ENCODE measurements at places on chromosomes 12 and 14. TPM values are rescaled to one million over a fixed set of nuclear protein-coding genes. Genes with fewer than 3 reads are reported as not detected.

- H3K27me3 ChIP-seq, result no peaks in the 10 kb centered on the region
- H3K27ac ChIP-seq, result no peak overlapping the region
- no peak for DNase-seq
- H3K36me3 ChIP-seq, result no peaks in the 10 kb centered on the region
- H3K4me1 ChIP-seq, result no peaks in the 10 kb centered on the region
Observed at GRCh38 chr14:62952226-62952625, 93.0 kb downstream of the KCNH5 start.

GRCh38 chr12:123150275-123150743, 581 bp downstream of the PITPNM2 start:
- DNase-seq, result peak; percentile 19
- no peaks in the 10 kb centered on the region for H3K36me3 ChIP-seq
- H3K27ac ChIP-seq, result no peak overlapping the region
- H3K4me1 ChIP-seq, result peaks cover 8% of the 10 kb centered on the region
- peaks cover 55% of the 10 kb centered on the region for H3K27me3 ChIP-seq
- H3K4me3 ChIP-seq, result peak overlapping the region; percentile 77

DNA sequence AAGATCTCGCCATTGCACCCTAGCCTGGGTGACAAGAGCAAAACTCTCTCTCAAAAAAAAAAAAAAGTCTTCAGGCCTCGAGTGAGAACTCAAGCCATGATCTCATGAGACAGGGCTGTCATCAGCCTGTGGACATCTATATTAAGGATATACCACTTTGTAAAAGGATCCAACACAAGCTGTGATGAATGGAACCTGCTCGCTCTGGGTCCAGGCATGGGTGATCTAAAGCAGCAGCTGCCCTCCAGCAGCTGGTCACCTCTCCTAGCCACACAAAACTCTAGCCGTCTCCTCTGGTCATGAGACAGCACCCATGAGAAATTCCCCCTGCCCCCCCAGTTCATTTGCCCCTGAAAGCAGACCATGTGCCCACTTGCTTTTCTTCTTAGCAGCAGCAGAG, 19.1 kb upstream of the DGLUCY start:
- no peak overlapping the region for H3K4me3 ChIP-seq
- no peaks in the 10 kb centered on the region for H3K4me1 ChIP-seq
- H3K27me3 ChIP-seq, result no peaks in the 10 kb centered on the region
- no peak overlapping the region for H3K27ac ChIP-seq

DNA sequence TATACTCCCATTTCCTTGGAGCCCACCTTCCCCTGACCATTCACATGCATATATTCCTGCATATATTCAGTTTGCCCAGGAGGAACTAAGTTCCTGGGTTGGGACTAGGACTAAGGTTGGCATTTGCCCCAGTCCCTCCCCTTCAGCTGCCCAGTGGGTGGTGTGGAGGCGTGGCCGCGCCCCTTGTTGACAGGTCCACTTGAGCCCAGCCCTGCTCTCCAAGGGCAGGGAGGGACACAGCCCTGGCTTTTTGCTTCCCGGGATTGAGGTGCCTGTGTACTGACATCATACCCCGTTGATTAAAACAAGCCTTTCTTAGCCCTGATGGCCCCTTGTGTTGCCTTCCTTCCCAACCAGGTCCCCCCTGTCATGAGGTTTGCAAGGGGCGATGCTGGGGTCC, 7.3 kb downstream of the ERBB3 start:
- H3K27me3 ChIP-seq, result no peaks in the 10 kb centered on the region
- peak overlapping the region; percentile 64 for H3K27ac ChIP-seq
- H3K4me1 ChIP-seq, result peaks cover 10% of the 10 kb centered on the region
- no peak for DNase-seq
- H3K4me3 ChIP-seq, result no peak overlapping the region

- no peaks in the 10 kb centered on the region for H3K36me3 ChIP-seq
- DNase-seq, result no peak
- H3K27me3 ChIP-seq, result no peaks in the 10 kb centered on the region
- H3K27ac ChIP-seq, result no peak overlapping the region
- H3K4me3 ChIP-seq, result no peak overlapping the region
Observed at GRCh38 chr12:15179672-15180071, 41.5 kb downstream of the RERG start.

- peaks cover 7% of the 10 kb centered on the region for H3K4me1 ChIP-seq
- no peaks in the 10 kb centered on the region for H3K36me3 ChIP-seq
- DNase-seq, result no peak
- no peaks in the 10 kb centered on the region for H3K27me3 ChIP-seq
- H3K4me3 ChIP-seq, result no peak overlapping the region
Observed at GRCh38 chr14:52400846-52401245, 86.7 kb downstream of the PTGER2 start.

GRCh38 chr12:131930510-131930909, 1.4 kb downstream of the PUS1 start:
- H3K4me3 ChIP-seq, result peak overlapping the region; percentile 80
- no peaks in the 10 kb centered on the region for H3K27me3 ChIP-seq
- no peak for DNase-seq
- no peak overlapping the region for H3K27ac ChIP-seq

- peaks cover 8% of the 10 kb centered on the region for H3K36me3 ChIP-seq
- H3K27ac ChIP-seq, result peak overlapping the region; percentile 10
- H3K4me3 ChIP-seq, result no peak overlapping the region
- DNase-seq, result no peak
- peaks cover 34% of the 10 kb centered on the region for H3K4me1 ChIP-seq
Observed at GRCh38 chr12:26028953-26029735, 70.7 kb downstream of the RASSF8 start.

DNA sequence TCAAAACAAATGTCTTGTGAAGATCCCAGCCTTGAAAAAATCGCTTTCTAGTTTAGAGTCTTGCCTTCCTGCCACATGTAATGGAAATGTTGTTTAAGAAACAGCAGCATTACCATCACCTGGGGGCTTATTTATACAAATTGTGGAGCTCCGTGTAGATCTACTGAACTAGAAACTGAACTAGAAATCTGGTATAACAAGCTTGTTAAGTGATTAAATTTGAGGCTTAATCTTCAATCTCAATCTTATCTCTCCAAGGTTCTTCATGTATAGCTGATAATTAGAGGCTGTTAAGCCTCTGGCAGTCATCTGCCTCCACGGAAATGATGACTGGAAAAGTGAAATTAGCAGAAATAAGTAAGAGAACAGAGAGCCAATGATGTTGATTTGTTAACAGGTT, 92.0 kb upstream of the FGD4 start:
- no peaks in the 10 kb centered on the region for H3K27me3 ChIP-seq
- peaks cover 34% of the 10 kb centered on the region for H3K4me1 ChIP-seq
- no peak overlapping the region for H3K27ac ChIP-seq
- no peak for DNase-seq
- H3K4me3 ChIP-seq, result no peak overlapping the region
- H3K36me3 ChIP-seq, result peaks cover 17% of the 10 kb centered on the region

GRCh38 chr12:47903927-47904712, 674 bp downstream of the VDR start:
- no peak overlapping the region for H3K27ac ChIP-seq
- DNase-seq, result no peak
- peak overlapping the region; percentile 77 for H3K4me3 ChIP-seq
- H3K36me3 ChIP-seq, result peaks cover 1% of the 10 kb centered on the region

DNA sequence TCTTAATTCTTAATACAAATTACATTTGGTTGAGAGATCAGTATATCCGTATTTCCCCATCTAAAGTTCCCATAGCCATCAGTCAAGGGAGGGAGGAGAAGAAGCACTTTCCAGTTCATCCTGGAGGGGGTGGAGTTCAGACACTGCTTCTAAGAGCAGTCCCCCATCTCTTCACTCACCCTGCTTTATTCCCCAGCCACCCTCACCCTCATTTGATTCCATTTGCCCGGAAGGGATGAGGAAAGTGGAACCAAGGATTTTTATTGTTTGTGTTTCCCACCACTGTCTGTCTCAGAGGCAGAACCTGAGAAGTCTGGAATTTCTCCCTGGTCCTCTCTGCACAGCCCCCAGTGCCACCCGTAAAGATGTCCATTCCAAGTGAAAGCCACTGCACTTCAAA, 134.2 kb upstream of the HIF1A start:
- no peaks in the 10 kb centered on the region for H3K27me3 ChIP-seq
- no peak for DNase-seq
- no peaks in the 10 kb centered on the region for H3K36me3 ChIP-seq
- peak overlapping the region; percentile 57 for H3K27ac ChIP-seq
- H3K4me1 ChIP-seq, result peaks cover 24% of the 10 kb centered on the region
- H3K4me3 ChIP-seq, result no peak overlapping the region

- H3K27me3 ChIP-seq, result no peaks in the 10 kb centered on the region
- no peak overlapping the region for H3K27ac ChIP-seq
- no peak overlapping the region for H3K4me3 ChIP-seq
- no peak for DNase-seq
- peaks cover 6% of the 10 kb centered on the region for H3K36me3 ChIP-seq
- peaks cover 11% of the 10 kb centered on the region for H3K4me1 ChIP-seq
Observed at GRCh38 chr12:130826151-130826801, 12.8 kb downstream of the STX2 start.

GRCh38 chr14:50107850-50108249, 8.5 kb downstream of the VCPKMT start:
- no peak overlapping the region for H3K4me3 ChIP-seq
- H3K27me3 ChIP-seq, result no peaks in the 10 kb centered on the region
- H3K4me1 ChIP-seq, result no peaks in the 10 kb centered on the region
- H3K27ac ChIP-seq, result no peak overlapping the region

DNA sequence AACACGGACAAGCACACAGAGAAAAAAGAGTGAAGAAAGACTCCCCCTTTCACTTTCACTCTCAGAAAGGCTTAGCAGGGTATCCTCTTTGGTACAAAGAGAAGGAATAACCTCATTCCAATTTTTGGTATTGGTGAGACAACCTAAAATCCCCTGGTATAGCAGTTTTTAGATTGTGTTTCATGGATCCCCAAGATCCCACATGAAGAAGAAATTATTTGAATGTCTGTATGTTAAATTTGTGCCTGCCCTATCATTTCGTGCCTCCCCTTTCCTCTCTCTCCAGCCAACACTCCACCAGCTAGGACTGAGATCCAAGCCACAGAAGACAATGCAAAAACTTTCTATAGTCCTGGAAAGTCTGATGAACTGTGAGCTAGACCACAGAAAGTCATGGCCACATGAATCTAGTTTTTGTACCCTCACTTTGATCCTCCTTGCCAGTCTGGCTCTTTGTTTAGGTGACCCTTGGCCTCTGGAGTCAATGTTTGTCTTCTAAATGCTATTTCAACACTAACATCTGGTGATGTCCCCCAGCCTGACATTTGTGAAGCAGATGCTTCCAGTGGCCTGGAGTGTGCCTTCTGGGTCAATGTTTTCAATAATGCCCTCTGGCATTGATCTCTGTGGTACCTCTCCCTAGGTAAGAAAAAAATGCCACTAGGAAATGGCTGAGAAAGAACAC, 181.9 kb upstream of the BMP4 start:
- no peaks in the 10 kb centered on the region for H3K27me3 ChIP-seq
- peak overlapping the region; percentile 54 for H3K27ac ChIP-seq
- no peak overlapping the region for H3K4me3 ChIP-seq

GRCh38 chr12:129564768-129565167, 339.1 kb downstream of the TMEM132D start:
- H3K4me3 ChIP-seq, result no peak overlapping the region
- H3K27ac ChIP-seq, result no peak overlapping the region
- H3K27me3 ChIP-seq, result peaks cover 18% of the 10 kb centered on the region
- DNase-seq, result no peak
- H3K4me1 ChIP-seq, result no peaks in the 10 kb centered on the region

DNA sequence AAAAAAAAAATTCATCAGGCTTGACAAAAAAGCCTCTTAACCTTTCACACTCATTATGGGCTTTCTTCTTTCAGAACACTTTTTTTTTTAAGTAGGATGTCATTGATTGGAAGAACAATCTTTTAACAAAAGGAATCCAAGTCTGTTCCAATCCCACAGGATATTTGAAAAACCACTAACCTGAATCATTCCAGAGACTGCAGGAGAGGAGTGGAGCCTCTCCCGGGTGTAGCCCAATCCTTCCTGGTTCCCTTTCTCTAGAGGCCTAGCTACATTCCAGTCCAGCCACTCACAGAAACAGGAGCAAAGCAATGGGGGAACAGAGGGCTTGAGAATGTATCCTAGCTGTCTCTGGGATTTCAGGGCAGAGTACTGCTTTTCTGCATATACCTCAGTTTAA, 4.3 kb downstream of the MFAP5 start:
- H3K4me3 ChIP-seq, result no peak overlapping the region
- no peak for DNase-seq
- H3K4me1 ChIP-seq, result peaks cover 4% of the 10 kb centered on the region
- peak overlapping the region; percentile 6 for H3K27ac ChIP-seq
- no peaks in the 10 kb centered on the region for H3K36me3 ChIP-seq
- no peaks in the 10 kb centered on the region for H3K27me3 ChIP-seq

DNA sequence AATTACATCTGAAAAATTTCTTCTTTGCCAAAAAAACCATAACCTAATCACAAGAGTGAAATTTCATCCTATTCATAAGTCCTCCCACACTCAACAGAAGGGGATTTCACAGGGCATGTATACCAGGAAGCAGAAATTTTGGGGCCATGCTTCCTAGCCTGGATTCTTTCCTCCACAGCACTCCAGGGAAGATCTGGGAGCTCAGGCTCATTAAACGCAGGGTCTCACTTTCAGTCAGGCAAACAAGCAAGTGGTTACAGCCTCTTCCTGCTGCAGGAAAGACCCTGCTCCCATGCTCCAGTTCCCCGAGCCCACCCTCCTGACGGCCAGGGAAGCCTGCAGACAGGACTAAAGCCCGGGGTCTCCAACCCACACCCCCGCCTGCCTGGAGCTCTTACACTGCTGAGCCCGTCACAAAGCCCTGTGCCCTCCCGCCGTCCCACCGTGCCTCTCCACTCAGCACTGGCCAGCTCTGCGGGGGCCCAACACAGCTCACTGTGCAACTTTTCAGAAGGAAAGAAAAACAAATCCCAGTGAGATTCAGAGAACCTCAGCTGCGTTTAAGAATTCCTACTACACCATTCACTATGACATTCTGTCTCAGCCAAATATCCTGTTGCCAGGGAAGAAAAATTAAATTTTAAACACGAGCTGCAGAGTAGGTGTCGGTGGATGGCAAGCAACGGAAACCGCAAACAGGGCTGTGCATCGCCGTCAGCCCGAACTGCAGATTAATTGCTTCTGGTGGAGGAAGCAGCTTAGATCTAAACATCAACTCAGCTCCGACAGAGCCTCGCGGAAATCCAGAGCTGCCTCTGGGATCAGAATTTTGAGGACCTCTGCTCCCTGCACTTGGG, 106.7 kb upstream of the SFSWAP start:
- H3K27me3 ChIP-seq, result peaks cover 26% of the 10 kb centered on the region
- no peaks in the 10 kb centered on the region for H3K4me1 ChIP-seq
- no peaks in the 10 kb centered on the region for H3K36me3 ChIP-seq
- H3K4me3 ChIP-seq, result no peak overlapping the region
- H3K27ac ChIP-seq, result no peak overlapping the region

- no peak for DNase-seq
- H3K36me3 ChIP-seq, result no peaks in the 10 kb centered on the region
- peaks cover 91% of the 10 kb centered on the region for H3K27me3 ChIP-seq
Observed at GRCh38 chr14:92341791-92342190, 18.8 kb downstream of the SLC24A4 start.

MAP3K9 gene
- total RNA-seq, result 27.6 TPM

ACACB gene
- 47.3 TPM for total RNA-seq

STAC3 gene
- total RNA-seq, result 6.1 TPM

KIF5A gene
- 2.8 TPM for total RNA-seq

PPM1H gene
- 25.4 TPM for total RNA-seq

ZFC3H1 gene
- 54.7 TPM for total RNA-seq

TAS2R31 gene
- 8.6 TPM for total RNA-seq

TRAFD1 gene
- 35.4 TPM for total RNA-seq

GMPR2 gene
- 86.2 TPM for total RNA-seq

LPAR5 gene
- total RNA-seq, result 0.27 TPM

CMTM5 gene
- total RNA-seq, result not detected

Measured in progenitor cell of endocrine pancreas (in vitro differentiated cells).